ENCODE measurements at places on chromosomes 5 and 9.

GRCh38 chr5:36682499-36682898 is 76.1 kb downstream of the SLC1A3 start:
- no peak for DNase-seq

DNA sequence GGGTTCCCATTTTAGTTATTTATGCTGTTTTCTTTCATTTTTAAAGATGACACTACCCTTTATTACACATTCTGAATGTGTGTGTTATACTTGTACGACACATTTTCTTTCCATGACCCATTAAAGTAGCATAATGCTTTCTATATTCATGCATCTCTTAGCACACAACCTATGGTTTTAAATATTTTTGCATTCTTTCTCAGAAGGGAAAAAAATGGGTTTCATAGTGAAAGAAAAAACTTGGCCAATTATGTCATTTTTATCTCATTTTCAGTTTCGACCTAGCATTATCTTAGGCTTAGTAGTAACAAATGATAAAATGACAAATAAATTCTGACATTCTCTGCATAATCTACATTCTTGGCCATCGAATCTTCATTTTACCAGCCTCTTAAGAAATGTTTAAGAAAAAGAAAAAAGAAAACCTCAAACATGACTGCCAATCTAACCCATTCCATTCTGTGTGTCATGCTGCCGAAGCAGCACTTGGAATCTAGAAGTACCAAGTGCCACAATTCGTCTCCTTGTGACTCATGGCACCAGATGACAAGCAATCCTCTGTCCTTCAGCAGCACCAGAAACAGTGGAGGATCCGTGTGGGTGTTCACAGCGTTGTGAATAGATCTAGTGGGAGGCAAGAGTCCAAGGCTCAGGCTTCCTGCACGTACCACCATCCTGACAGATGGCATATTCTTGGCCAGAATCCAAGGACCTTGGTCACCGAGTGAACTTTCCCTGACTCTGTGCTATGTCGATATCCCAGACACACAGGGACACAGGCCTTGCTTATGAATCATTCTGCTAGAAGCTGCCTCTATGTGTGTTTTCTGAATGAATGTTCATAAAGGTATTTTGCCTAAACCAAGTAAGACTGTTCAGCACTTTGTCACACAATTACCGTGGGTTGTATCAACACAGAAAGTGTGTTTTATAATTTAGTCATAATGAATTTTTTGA is 502.7 kb downstream of the NR2F1-AS1 start:
- DNase-seq = peak; percentile 91

DNA sequence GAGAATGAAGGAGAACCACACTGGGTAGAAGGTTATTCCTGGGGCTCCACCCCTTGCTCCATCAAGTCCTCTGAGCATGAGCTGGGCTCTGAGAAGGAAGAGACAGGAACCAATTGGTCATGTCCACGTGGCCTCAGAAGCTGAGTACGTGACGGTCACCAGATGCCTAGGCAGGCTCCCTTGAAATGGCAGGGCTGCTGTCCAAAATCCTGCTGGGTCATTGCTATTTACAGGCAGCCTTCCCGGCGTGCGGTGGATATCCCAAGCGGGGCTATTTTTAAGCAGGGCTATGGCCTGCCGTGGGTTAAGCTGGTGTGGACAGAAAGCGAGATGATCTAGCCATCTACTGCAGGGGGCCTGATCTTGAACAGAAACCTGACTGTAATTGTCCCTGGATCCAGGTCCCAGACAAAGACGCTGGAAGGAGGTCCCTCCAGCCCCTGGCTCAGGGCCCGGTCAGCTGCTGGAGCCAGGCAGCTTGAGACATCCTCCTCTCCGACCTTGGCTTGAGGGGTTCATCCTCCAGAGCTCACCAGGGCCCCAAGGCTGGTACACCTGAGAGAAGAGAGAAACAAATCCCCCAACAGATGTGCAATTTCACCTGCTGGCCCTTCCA is 550 bp upstream of the CKMT2 start:
- DNase-seq = peak; percentile 69

DNA sequence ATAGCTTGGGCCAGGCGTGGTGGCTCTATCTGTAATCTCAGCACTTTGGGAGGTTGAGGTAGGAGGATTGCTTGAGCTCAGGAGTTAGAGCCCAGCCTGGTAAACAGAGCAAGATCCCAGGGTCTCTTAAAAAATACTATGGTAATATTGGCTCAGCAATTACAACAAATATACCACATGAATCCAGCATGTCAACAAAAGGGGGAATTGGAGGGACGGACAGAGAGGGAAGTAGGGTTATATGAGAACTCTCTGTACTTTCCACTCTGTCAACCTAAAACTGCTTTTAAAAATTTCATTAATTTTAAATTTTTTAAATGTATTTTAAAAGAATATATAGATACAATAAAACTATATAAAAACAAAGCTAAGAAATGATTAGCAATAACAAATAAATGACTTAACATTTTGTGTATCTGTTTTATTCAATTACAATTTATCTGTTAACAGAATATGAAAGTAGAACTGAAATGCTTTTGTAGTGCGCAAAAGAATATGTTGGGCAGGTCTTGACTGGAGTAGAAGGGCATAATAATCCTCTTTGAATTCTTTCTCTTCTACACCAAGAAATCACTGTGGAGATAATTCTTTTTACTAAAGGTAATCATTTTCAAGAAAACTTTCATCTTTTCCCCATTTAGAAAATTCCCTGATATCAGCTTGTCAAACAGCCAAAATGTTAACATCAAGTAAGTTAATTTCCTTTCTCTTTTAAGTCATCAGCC is 12.9 kb upstream of the CDC42SE2 start:
- DNase-seq = no peak

DNA sequence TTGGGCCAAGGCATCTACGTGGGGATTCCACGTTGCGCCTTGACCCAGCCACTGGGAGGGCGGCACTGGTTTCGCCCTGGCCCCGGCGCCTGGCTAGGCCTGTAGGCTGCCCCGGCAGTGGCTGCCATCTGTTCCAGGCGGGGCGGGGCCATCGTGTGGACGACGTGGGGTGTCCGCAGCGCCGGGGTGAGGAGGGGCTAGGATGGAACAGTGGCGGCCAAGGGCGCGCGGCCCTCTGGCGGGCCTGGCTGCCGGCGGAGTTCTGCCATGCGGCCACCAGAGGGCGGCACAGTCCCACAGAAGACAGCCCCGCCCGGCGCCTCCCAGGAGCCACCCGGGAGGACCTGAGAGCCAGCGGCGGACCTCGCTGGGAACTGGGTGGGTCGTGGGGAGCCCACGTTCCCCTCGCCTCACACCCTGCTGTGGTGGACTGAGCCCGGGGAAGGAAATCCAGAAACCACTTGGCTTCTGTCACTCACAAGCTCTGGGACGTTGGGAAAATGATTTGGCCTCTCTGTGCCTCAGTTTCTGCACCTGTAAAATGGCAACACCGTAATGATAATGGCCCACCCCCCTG is 22.6 kb upstream of the RAPGEF1 start:
- DNase-seq = peak; percentile 45

- no peak for DNase-seq
Measured at GRCh38 chr9:4830699-4831098, 38.0 kb downstream of the RCL1 start.

DNA sequence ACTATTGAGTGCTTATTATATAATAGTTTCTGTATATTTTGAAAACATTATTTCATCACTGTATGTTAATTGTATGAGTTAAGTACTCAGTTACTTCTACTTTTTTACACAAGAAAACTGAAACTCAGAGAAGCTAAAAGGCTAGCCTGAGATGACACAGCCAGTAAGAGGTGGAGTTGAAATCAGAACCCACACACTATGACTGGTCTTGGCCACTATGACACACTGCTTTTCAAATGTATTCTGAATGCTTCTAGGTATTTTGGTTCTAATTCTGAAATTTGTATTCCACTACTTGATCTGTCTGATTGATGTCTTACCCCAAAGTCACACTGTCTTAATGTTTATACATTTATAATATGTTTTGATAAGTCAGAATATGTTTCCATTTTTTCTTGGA is 181.8 kb downstream of the ZDHHC21 start:
- DNase-seq = peak; percentile 39

DNA sequence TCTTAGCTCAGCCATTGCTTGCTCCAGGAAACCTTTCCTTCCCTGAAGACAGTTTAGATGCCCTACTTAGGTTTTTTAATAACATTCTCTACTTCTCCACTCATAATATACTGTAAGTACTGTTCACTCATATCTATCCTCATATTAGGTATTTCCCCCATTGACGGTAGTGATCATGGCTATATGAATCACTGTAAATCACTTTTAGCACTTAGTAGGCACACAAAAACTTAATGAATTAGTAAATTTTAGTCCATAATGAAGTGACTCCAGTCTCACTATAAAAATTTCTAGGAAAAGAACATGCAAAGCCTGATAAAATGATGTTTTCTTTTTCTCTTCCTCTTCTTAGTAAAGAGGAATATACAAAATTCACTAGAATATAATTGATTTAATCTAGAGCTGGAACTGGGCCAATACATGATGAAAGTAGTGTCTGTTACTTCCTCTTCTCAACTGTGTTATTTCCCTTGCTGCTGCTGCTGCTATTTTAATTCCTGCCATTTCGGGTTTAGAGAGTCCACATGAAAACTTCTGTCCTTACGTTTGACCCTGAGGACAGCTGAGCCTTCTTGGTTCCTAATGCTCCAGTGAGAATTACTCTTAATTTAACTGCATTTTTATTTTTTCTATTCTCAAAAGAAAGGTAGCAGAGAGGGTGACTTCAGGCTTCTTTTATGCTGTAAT is 73.5 kb downstream of the LNPEP start:
- DNase-seq = peak; percentile 20

- no peak for DNase-seq
Measured at GRCh38 chr5:132746954-132747615, at the start of gene CCNI2. TSS of gene CCNI2 (plus strand) at chr5:132747426. CDS start at chr5:132747496, 70 bp downstream.

DNA sequence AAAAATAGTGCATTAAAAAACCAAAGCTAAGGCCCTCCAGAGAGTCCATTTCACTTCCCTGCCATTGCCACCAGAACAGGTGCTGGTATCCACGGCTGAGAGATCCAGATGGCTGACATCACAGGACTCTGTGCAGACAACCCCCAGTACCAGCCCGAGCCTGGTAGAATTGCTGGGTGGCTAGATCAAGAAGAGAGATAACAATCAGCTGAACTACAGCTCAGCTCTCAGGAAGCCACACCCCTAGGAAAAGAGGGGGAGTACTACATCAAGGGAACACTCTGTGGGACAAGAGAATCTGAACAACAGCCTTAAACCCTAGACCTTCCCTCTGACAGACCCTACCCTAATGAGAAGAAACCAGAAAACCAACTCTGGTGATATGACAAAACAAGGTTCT is 73.8 kb upstream of the SLIT3 start:
- DNase-seq = no peak

DNA sequence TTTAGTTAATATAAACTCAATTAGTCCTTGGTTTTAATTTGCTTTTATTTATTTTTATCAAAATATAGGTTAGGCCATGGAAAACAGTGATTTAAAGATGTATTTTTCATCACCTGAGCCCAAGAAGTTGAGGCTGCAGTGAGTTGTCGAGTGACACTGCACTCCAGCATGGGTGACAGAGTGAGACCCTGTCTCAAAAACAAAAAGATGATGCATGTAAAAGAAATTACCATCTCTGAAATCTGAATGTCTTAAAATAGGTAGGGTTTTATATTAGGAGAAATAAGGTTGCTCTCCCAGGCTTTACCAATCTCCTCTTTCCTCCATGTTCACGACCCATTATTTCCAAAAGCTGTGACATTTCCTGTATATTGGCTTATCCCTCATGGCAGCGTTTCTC is 162.3 kb upstream of the DAP start:
- no peak for DNase-seq
